ENCODE measurements at places on chromosomes 3 and 15. TPM values are rescaled to one million over a fixed set of nuclear protein-coding genes. Genes with fewer than 3 reads are reported as not detected.

Gene DPPA2
- not detected for polyA plus RNA-seq

Gene CKMT1B
- not detected for polyA plus RNA-seq

Gene TSC22D2
- 10.4 TPM for polyA plus RNA-seq

Gene TGM5
- polyA plus RNA-seq: not detected

Gene IQCB1
- polyA plus RNA-seq: 11.5 TPM

GRCh38 chr3:189267981-189268613, 96.3 kb downstream of the TPRG1 start:
- DNase-seq: no peak

GRCh38 chr3:142445816-142446254, 2.0 kb downstream of the XRN1 start:
- peak; percentile 19 for DNase-seq

DNA sequence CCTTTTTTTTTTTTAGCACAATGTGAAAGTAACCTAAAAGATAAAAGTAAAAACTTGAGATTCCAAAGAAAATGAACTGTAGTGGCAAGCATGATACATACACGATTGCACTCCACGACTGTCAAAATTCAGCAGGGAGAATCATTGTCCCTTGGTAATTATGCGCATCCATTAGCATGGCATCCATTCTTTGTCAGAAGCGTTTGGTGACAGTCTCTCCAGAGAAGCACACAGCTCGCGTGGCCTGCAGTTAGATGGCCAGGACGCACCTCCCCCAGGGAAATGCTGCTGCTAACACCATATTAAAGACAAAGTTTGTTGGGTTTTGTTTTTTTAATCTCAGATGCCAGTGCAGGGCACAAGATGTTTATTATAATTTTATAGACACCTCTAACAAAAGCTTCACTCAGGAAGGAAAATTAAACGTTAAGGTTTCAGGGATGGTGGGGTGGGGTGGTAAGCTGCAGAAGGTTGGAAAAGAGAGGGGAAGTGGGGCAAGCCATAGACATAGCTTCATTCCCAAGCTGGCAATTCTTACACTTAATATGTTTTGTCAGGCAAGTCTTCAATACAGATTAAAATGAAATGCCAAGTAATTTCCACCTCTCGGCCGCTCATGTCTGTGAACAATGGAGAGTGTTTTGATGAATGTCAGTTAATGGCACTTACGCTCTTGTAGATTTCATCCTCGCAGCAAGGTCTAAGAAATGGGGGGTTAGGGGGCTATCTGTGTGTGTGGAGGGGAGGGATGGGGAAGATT, 142.8 kb upstream of the TOPAZ1 start:
- no peak for DNase-seq

- DNase-seq: no peak
Observed at GRCh38 chr3:178001670-178002101, 534.5 kb upstream of the KCNMB2 start.

DNA sequence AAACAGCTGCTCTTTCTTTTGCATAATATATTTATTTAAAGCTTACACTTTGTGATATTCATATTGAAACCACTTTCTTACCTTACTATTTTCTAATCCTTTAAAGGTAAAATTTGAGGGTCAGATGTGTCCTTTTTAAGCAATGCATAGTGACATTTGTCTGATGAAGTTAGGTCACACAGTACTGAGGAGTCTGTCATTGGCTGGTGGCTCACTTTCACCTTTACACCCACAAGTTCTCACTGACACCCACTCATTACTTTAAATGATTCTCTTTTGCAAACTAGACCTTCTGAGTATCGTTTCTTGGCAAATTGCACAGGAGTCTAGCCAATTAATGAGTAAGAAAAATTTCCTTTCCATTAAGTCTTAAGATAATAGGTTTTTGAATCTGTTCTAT, 758.3 kb upstream of the ARPP21 start:
- DNase-seq: no peak

DNA sequence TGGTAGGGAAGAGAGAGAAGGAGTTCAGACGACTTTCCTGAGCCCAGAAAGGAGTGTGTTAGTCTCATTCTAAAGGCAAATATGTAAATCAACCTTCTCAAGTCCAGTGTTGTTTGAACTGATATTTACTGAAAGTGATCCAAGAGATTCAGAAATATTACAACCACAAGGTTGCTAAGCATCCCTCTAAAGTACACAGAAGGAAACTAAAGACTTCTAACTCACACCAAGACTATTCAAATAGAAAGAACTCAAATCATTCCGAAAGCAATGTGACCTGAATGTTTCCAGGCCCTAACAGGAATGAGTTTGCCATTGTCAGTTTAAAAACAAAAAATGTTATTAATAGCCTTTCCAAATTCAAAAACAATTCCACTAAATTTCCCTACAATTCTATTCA, 56.9 kb upstream of the VGLL3 start:
- no peak for DNase-seq

- DNase-seq: no peak
Observed at GRCh38 chr15:82530006-82530405, 10.3 kb downstream of the RPS17 start.

- DNase-seq: no peak
Observed at GRCh38 chr3:108134555-108134880, 43.7 kb upstream of the CD47 start.

DNA sequence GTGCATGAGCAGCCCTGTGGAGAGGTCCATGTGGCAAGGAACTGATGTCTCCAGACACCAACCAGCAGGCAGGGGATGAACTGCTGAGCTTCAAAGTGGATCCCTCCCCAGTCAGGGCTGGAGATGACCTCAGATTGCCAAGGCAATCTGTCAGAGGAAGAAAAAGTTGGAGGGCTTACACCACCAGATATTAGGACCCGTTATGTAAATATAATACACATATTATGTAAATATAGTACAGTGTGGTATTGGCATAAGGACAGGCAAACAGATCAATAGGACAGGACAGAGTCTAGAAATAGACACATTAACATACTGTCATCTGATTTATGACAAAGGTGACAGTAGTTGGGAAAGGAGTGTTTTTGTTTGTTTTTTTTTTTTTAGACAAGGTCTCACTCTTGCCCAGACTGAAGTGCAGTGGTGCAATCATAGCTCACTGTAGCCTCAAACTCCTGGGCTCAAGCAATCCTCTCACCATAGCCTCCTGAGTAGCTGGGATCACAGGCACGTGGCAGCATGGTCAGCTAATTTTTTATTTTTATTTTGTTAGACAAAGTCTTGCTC, 18.0 kb upstream of the RAB7A start:
- DNase-seq: no peak

DNA sequence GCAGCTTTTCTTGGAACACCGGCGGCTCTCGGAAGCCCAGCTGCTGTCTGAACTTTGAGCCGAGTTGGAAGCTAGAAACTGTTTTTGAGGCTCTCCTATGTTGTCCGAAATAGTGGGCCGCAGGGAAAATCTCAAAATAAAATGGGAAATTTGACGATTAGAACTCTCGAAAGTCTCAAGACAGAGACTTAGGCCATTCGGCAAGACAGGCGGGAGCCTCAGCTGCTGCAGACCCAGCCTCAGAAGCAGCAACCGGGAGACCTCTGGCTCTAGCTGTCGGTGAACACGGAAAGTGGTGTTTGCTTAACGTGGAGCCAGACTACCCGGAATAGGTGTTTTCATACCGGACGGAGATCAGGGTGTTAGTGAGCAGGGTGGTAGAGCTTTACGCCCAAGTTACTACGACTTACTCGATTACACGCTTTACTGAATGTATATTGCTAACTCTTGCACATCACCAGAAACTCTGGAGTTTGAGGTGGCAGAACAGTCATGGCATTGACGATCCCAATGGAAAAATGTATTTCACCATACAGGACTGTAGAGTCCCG, 357 bp upstream of the MAN2C1 start:
- DNase-seq: no peak

DNA sequence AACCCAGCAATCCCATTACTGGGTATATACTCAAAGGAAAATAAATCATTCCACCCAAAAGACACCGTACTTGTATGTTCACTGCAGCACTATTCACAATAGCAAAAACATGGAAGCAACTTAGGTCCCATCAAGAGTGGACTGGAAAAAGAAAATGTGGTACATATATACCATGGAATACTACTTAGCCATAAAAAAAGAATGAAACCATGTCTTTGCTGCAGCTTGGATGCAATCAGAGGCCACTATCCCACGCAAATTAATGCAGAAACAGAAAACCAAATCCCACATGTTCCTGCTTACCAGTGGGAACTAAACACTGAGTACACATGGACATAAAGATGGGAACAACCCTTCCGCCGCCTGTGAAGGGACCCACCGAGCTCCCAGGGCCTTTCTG, 34.2 kb downstream of the UACA start:
- no peak for DNase-seq

DNA sequence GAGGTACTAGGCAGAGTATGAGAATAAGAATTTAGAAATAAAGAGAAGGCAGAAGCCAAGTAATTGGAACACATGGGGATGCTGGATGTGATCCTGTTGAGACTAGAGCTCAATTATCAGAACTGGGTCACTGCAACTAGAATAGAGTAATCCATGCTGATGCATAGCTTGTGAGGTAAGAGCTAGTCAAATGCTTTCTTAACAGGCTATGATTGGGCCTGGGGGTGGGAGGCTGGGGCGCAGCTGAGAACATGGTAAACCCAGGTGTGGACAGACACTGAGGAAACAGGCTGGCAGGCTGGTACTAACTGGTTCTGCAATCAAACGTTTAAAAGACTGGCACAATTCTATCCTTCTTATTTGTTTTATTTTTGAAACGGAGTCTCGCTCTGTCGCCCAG, 50.5 kb upstream of the LRRFIP2 start:
- no peak for DNase-seq

GRCh38 chr3:127711021-127711695, 38.4 kb downstream of the ABTB1 start:
- DNase-seq: no peak

DNA sequence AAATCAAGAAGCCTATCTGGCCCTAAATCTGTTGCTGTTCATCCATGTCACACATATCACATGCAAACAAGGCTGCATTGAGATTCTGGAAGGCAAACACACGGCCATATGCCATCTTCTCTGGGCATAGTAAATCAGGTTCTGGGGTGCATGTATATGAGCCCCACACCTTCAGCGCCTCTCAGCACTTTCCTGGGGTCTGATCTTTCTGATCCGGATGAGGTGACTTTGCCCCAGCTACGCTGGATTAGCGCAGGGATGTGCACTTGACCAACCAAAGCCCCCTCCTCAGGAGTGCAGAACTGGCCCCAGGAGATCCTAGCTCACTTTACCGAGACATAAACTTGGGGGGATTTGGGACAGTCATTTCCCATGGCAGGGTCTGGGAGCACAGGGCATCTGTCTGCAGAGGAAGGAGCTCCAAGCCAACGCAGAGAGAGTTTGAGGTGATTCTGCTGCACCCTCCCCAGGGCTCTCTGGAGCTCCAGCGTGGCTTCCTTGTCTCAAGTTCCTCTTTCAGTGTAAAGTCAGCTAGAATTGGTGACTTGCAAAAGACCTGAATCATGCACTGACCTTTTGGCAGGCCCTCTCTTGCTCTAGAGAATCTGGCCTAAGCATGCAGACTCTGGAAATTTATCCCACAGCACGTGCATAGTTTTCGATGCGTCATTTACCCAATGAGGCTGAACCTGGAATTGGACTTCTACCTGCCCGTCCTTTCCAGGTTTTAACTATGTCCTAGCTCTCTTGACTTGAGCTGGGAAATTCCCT, 63.5 kb upstream of the KLF13 start:
- DNase-seq: no peak

- DNase-seq: no peak
Observed at GRCh38 chr3:30455840-30456239, 150.6 kb upstream of the TGFBR2 start.

DNA sequence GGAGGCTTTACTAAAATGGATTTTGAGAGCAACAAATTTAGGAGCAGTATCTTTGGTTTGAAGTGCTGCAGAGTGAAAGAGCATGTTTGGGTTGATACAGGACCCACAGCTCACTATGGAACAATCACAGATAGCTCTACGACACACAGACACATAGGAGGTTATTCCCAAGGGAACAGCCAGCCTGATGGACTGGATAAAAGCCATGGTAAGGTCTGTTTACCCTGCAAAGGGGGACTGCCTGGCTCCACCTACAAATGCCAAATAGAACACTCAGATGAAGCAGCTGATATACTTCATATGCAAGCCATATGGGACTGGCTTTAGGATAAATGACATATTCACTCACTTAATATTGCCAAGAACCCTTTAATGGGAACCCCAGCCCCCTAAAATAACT, 75.4 kb downstream of the CDC25A start:
- DNase-seq: no peak

DNA sequence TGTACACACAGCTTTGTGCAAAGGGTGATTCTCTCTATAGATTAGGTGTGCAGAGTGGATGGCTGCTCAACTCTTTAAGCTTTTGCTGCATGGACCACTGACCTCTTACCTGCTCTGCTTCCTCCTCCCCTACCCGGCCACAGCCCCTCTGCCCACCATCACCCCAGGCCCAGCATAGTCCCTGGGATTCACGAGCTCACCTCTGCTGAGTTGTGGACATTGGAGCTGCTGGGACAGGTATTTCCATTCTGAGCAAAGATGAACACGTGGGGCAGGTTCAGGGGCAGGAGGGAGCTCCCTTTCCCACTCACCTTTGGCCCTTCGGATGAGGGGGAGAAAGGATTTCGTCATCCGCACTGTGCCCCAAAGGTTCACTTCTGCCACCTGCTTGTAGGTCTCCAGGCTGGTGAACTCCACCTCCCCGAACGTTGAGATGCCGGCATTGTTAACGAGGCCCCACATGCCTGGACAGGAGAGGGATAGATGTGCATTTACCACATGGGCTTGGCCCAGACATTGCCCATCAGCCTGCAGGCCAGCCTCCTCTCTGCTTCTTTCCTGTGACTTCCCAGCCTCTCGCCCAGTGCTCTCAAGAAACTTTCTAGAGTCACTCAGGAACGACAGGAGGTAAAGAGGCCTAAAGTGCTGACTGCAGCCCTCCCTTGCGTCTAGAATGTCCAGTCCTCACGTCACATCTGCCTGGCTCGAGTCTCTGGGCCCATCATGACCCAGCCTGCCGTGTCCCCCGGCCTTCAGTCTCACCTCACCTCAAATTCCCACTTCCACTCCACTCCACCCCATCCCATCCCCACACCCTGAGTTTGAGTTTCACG, 41.6 kb downstream of the BDH1 start:
- DNase-seq: no peak
